T-helper 1 cell (primary cell): ENCODE measurements at places on chromosomes 3 and 15.
A peak's percentile ranks its signal among the peaks of the same experiment; 100 is the strongest.

- peak; percentile 12 for DNase-seq
Observed at GRCh38 chr3:156721687-156722618, 47.6 kb downstream of the TIPARP start.

- DNase-seq, result no peak
Observed at GRCh38 chr3:125136515-125136914, 76.0 kb downstream of the SLC12A8 start.

DNA sequence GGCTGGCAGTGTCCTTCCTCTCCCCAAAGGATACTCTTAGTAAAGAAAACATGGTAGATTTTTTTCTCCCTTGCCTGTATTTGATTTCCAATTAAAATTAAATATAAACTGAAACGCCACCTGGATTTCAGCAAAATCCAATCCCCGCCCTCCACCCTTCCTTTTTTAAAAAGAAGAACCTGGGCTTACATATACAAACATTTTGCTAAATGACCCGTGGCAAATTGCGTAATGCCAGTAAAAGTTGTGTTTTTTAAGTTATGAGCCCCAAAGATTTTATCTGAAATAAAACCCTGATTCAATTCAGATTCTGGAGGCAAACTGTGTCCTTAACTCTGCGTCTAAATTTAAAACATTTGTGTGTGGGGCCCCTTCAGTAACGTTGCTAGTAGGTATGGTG, 403.0 kb downstream of the FOXP1 start:
- no peak for DNase-seq

- no peak for DNase-seq
Observed at GRCh38 chr3:15154326-15154725, 51.7 kb upstream of the CAPN7 start.

DNA sequence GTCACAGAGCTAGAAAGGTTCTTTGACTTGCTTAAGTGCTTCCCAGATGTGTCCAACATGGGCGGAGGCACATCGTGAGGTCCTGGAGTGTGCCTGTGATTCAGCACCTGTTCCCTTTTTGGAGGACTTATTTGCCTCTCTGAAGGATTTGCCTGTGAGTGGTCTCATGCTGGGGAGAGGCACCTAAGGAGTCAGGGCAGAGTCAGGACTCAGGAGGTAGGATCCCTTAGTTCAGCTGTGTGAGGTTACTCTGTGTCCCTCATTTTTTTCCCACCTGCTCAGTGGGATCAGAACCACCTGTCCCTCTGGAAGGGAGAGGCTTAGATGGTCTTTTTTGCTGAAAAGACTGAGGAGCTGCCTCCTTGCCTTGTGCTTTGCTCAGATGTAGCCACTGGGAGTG, 3.0 kb downstream of the ZNF589 start:
- DNase-seq, result no peak

DNA sequence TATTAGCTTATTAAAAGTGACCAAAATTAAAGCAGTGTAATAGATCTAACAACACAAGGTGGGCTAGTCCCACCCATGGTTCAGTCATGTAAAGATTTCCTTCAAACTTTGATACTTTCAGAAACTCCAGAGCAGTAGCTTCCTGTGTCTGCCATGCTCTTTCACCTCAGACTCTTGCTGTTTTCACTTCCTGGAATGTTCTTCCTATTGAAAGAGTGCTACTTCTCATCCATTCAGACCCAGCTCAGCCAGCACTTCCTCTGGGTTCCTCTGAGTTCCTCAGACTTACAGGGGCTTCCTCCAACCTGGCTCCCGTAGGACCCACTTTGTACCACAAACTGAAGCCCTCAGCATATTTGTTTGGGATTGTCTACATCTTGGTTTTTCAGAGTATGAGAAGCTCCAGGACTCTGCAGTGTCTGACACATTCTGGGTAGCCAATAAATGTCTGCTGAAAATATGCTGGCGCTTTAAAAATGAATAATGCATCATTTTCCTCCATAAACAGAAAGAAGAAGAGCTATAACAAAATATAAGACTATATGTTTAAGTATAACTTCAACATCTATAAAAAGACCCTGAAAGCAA, 18.0 kb downstream of the NCEH1 start:
- DNase-seq, result no peak

GRCh38 chr3:50573566-50574443, 4.5 kb downstream of the HEMK1 start:
- DNase-seq, result peak; percentile 99

GRCh38 chr3:153166206-153166605, 4.2 kb downstream of the RAP2B start:
- no peak for DNase-seq

DNA sequence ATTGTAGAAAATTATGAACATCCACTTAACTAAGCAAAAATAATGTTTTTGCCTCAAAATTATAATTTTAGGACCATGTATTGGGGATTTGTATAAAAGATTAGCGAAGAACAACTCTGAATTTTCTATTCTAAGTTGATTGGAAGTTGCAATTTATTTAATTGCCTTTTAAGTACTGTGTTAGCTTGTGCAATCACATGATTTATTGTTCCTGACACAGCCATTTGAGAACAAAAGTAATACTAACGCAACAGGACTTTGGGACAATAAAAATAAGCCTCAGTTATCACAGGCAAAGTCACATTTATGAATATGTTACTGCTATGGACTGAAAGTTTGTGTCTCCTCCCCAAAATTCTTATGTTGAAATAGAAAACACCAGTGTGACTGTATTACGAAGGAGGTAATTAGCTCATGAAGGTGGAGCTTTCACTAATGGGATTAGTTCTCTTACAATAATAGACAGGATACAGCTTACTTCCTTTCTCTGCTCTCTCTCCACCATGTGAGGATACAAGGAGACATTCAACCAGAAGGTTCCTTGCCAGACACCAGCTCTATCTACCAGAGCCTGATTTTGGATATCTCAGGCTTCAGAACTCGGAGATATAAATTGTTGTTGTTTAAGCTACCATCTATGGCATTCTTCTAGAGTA, 745.9 kb downstream of the ZBBX start:
- no peak for DNase-seq

- no peak for DNase-seq
Observed at GRCh38 chr15:90641581-90642463, 75.3 kb upstream of the BLM start.

DNA sequence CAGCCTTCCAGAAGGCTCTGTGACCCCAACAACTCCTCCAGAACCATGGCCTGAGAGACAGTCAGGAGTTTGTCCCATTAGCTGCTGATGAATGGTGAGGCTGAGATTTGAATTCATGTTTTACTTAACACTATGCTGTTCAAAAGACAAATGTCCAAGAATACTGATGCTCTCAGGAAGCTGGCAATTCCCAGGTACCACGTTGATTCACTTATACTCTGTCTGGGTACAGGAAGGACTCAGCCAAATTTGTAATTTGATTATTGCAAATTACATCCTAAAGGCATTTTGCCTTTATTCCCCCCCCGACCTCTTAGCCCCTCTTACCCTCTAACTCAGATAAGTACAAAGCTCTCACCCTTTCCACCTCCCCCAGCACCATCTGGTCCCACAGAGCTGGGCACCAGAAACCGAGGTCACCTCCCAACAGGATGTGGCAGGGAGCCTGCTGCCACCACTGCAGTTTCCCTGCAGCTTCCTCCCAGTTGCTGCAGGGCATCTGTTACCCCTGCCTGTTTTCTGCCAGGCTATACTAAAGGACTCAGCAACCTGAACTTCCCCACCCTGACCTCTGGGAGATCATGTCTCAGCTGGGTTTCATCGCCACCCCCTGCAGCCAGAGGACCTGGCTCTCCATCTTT, 33.6 kb downstream of the EAF1 start:
- no peak for DNase-seq

DNA sequence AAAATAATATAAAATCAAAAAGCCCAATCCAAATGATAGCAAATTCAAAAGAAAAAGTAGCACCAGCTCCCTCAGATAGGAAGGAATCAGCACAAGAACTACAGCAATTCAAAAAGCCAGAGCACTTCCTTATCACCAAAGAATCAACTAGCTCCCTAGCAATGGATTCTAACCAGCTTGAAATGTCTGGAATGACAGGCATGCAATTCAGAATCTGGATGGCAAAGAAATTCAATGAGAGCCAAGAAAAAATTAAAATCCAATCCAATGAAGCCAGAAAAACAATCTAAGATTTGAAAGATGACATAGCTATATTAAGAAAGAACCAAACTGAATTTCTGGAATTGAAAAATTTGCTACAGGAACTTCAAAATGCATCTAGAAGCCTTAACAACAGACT, 1334.4 kb upstream of the ALCAM start:
- DNase-seq, result no peak

DNA sequence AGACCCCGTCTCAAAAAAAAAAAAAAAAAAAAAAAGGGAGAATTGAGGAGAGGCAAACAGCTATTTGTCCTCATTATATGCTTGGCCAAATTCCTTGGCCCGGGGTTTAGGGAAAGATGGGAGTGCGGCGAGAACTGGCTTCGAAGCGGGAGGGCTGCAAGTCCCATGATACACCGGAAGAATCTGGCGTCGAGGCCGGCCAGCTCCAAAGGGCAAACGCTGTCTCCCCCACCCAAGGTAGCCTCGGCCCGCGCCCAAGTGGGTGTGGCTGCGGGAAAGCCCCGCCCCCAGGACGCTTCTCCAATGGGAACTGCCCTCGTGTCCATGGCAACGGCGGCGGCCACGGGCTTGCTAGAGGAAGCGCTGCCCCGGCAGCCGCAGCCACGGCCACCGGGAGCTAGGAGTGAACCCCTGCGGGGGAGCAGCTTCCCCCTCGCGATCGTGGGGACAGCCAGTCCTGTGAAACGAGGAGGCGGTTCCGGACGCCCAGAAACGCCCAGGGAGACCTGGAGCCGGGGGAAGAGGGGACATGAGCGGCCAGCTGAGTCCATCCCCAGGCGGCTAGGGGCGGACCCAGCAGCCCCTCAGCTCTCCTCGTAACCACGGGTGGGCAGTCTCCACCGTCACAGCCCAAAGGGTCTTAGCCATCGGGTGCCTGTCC, at the start of gene TTLL13:
TSS of gene TTLL13 (plus strand) at position 354 of the 661 bp plus-strand sequence. CDS start 1,075 bp downstream, outside the sequence.
- no peak for DNase-seq
